Fibroblast of lung (primary cell): ENCODE measurements at places on chromosomes 2 and 18. TPM values are rescaled to one million over a fixed set of nuclear protein-coding genes. Genes with fewer than 3 reads are reported as not detected.

DNA sequence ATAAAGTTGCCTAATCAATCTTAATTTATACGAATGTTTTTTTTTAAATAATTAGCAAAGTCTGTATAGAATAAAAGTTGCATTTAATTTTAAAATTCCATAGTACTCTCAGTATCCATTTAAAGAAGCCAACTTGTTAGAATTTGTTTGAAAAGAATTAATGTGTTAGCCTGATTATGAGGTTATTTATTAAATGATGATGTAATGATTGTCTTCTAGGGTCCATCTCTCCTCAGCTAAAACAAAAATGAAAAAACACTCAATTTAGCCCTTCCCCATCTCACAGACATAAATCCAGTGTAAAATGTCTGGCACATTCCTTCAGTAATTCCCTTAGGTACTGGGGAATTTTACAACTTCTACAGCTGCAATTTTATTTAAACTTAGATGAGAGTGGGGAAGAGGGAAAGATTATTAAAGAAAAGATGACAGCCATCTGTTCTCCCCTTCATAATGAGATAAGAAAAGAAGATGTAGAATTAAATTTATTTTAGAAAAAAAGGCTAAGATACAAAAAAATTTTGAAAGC, 68.6 kb downstream of the BARD1 start:
- no peak for DNase-seq
- H3K4me1 ChIP-seq: no peaks in the 10 kb centered on the region
- H3K27ac ChIP-seq: no peak overlapping the region

GRCh38 chr2:149487189-149487588, 100.4 kb downstream of the MMADHC start:
- DNase-seq: no peak
- no peaks in the 10 kb centered on the region for H3K27me3 ChIP-seq
- no peak overlapping the region for H3K4me3 ChIP-seq
- no peaks in the 10 kb centered on the region for H3K36me3 ChIP-seq
- H3K4me1 ChIP-seq: no peaks in the 10 kb centered on the region
- H3K27ac ChIP-seq: no peak overlapping the region

- no peaks in the 10 kb centered on the region for H3K36me3 ChIP-seq
- H3K4me1 ChIP-seq: no peaks in the 10 kb centered on the region
- H3K4me3 ChIP-seq: no peak overlapping the region
- DNase-seq: no peak
- H3K27ac ChIP-seq: no peak overlapping the region
- H3K27me3 ChIP-seq: no peaks in the 10 kb centered on the region
Observed at GRCh38 chr2:100376836-100377235, 40.6 kb downstream of the CHST10 start.

GRCh38 chr2:2263196-2263829, 67.8 kb downstream of the MYT1L start:
- no peaks in the 10 kb centered on the region for H3K4me1 ChIP-seq
- no peak overlapping the region for H3K4me3 ChIP-seq
- DNase-seq: no peak
- H3K27me3 ChIP-seq: no peaks in the 10 kb centered on the region
- no peaks in the 10 kb centered on the region for H3K36me3 ChIP-seq

SRD5A2 gene
- not detected in 2 replicates for total RNA-seq

DNA sequence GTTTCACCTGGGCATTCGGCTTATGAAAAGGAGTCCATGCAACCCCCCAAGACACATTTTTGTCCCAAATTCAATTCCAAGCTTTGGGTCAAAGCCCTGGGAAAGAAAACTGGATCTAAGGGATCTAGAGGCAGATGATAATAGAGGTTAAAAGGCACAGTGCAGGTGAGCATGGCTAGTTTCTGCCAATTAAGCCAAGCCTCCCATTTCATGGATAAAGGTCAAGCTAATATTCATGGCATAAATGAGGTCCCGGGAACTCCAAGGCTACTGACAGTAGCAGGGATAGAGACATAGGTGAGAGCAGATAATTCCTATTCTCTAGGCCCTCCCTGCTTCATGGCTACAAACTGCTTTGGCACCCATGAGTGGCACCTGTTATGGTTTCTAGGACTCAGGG, 83.1 kb downstream of the CAMKMT start:
- no peak for DNase-seq
- no peaks in the 10 kb centered on the region for H3K36me3 ChIP-seq
- H3K27ac ChIP-seq: no peak overlapping the region
- H3K4me3 ChIP-seq: no peak overlapping the region
- H3K27me3 ChIP-seq: no peaks in the 10 kb centered on the region
- H3K4me1 ChIP-seq: no peaks in the 10 kb centered on the region

DNA sequence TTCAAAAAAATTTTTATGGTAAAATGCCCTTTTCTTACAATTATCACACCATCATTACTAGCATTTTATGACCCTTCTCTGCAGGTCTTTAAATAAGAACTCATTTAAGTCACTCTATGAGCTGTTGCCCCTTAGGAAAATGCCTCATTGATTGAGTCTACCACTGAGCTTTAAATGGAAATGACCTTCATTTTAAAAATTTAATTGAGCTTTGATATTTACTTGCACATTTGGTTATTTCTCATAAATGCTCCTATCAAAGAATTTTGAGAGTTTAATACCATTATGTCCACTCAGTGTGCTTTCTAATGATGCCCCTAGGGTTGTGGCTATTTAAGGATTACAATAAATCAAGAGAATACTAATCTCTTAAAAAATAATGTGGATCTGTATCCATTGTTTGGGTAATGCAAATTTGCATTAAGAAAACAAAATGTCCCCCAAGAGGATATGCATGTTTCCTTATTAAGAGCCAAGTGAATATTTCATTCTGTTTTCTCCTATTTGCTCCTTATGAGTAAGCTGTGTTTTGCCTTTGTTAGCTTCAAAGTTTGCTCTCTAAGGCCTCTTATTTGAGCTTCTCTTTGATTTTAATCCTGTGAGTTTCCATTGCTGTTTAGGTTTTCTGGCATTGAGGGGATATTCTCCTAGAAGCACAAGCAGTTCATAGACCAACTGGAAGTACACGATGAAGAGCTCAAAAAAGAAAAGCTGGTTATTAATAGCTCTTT, 69.8 kb downstream of the CERS6 start:
- peaks cover 11% of the 10 kb centered on the region for H3K4me1 ChIP-seq
- no peaks in the 10 kb centered on the region for H3K27me3 ChIP-seq
- H3K27ac ChIP-seq: no peak overlapping the region

MARCO gene
- not detected in 2 replicates for total RNA-seq

- H3K36me3 ChIP-seq: no peaks in the 10 kb centered on the region
- no peaks in the 10 kb centered on the region for H3K4me1 ChIP-seq
- no peak overlapping the region for H3K27ac ChIP-seq
- H3K4me3 ChIP-seq: no peak overlapping the region
Observed at GRCh38 chr2:137493261-137493660, 471.0 kb upstream of the HNMT start.

GRCh38 chr2:57126410-57126809, 920.2 kb upstream of the VRK2 start:
- DNase-seq: no peak
- H3K27me3 ChIP-seq: no peaks in the 10 kb centered on the region
- H3K27ac ChIP-seq: no peak overlapping the region
- H3K4me3 ChIP-seq: no peak overlapping the region
- H3K36me3 ChIP-seq: no peaks in the 10 kb centered on the region

ZC3H8 gene
- total RNA-seq: 4.6 and 6.9 TPM in 2 replicates

PSTPIP2 gene
- 8.2 and 13.4 TPM in 2 replicates for total RNA-seq

ANO7 gene
- 0.26 and 0.50 TPM in 2 replicates for total RNA-seq

- no peak overlapping the region for H3K4me3 ChIP-seq
- DNase-seq: no peak
- H3K27me3 ChIP-seq: no peaks in the 10 kb centered on the region
- no peaks in the 10 kb centered on the region for H3K4me1 ChIP-seq
Observed at GRCh38 chr2:151465771-151466170, 56.1 kb downstream of the RIF1 start.

BOLL gene
- total RNA-seq: not detected in 2 replicates

MCM6 gene
- total RNA-seq: 8.7 and 11.2 TPM in 2 replicates

PSME4 gene
- total RNA-seq: 18.7 and 26.8 TPM in 2 replicates

DNA sequence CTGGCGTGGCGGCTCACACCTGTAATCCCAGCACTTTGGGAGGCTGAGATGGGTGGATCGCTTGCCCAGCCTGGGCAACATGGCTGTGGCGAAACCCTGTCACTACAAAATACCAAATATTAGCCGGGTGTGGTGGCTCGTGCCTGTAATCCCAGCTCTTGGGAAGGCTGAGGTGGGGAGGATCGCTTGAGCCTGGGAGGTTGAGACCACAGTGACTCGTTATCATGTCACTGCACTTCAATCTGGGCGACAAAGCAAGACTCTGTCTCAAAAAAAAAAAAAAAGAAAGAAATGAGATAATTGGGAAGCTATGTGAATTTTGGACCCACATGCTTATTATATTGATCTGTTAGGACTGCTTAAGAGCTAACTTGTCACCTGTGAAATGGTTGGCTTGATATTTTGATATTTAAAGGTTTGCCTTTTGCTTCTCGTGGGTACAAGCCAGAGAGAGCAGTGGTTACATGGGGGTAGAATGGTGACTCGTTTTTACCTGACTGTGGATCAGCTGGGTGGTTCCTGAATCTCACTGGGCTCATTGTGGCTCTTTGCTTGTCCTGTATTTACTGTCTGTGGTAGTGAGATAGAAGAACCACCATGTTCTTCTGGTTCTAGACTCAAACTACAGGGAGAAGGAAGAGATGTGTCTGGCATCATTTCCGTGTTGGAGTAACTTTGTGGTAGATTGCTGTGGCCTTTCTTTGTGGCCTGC, 28.9 kb downstream of the ZNF532 start:
- DNase-seq: no peak
- no peaks in the 10 kb centered on the region for H3K4me1 ChIP-seq
- H3K36me3 ChIP-seq: no peaks in the 10 kb centered on the region
- H3K27ac ChIP-seq: no peak overlapping the region

- H3K4me3 ChIP-seq: no peak overlapping the region
- no peaks in the 10 kb centered on the region for H3K36me3 ChIP-seq
- H3K4me1 ChIP-seq: no peaks in the 10 kb centered on the region
- DNase-seq: no peak
- H3K27me3 ChIP-seq: no peaks in the 10 kb centered on the region
Observed at GRCh38 chr2:47872941-47873340, 33.4 kb downstream of the FBXO11 start.

ALLC gene
- total RNA-seq: not detected in 2 replicates

- no peaks in the 10 kb centered on the region for H3K27me3 ChIP-seq
- H3K4me3 ChIP-seq: no peak overlapping the region
- DNase-seq: no peak
- no peaks in the 10 kb centered on the region for H3K36me3 ChIP-seq
- no peak overlapping the region for H3K27ac ChIP-seq
Observed at GRCh38 chr18:30359521-30359920, 683.0 kb downstream of the DSC3 start.

DNA sequence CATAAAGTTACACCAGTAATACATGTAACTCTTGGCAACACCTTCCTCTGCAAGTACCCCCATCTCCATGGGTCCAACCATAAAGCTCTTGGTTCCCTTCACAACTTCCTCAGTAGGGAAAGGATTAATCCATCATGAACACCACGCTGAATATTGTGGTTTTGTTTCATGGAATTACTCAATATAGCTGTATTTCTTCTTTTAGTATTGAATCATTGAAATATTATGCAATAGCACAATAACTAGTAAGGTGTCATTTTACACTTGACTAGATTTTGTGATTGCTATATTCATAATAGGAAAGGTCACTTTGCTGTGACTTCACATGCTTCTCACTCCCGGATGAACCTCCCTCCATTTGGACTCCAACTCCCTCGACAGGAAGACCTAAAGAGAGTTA, 29.7 kb upstream of the PID1 start:
- no peaks in the 10 kb centered on the region for H3K27me3 ChIP-seq
- no peak overlapping the region for H3K4me3 ChIP-seq
- H3K27ac ChIP-seq: no peak overlapping the region
- H3K36me3 ChIP-seq: no peaks in the 10 kb centered on the region

GRCh38 chr2:10911291-10912075, at the start of gene KCNF1:
Gene KCNF1, plus strand, starts transcription at chr2:10911934. Its CDS starts 493 bp downstream, at chr2:10912427.
- H3K27ac ChIP-seq: no peak within 1 kb of the TSS
- H3K27me3 ChIP-seq: peaks cover 6% of the 10 kb centered on the region
- H3K4me3 ChIP-seq: peak within 1 kb of the TSS; percentile 54

- H3K27me3 ChIP-seq: no peaks in the 10 kb centered on the region
- no peaks in the 10 kb centered on the region for H3K36me3 ChIP-seq
- H3K27ac ChIP-seq: no peak overlapping the region
- no peak overlapping the region for H3K4me3 ChIP-seq
- H3K4me1 ChIP-seq: no peaks in the 10 kb centered on the region
- DNase-seq: no peak
Observed at GRCh38 chr2:62065243-62065642, 130.7 kb upstream of the B3GNT2 start.

DNA sequence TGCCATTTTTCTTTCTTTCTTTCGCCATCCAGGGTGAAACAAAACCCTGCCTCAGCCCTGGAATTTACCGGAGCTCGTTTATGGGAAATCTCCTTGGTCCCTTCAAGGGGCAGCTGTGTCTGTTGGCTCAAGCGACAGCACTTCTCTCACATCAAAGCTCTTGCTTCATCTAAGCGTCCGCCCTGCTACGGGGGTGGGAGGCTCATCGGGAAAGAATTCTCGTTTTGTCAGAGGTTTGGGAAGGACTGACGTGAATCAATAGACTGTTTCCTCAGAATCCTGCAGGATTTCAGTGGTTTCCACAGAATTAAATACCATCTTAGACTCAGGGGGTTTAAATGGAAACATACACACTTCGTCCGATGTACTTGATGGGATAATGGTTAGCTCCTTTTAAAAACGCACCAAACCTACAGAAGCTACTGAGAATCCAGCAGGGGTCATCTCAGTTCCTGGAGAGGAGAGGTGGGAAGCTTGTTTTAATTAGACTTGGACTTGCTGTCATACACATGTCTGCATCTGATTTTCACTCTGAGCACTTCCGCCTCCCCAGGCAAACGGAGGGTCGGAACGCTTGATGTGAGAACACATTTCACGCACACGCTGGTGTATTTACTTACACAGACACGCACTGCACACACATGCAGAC, 91.6 kb downstream of the ASB1 start:
- peaks cover 8% of the 10 kb centered on the region for H3K4me1 ChIP-seq
- H3K36me3 ChIP-seq: no peaks in the 10 kb centered on the region
- no peaks in the 10 kb centered on the region for H3K27me3 ChIP-seq
- H3K4me3 ChIP-seq: peak overlapping the region; percentile 4
- peak overlapping the region; percentile 89 for H3K27ac ChIP-seq
